Activated T-helper 1 cell treated with anti-CD3 and anti-CD28 coated beads, Interleukin-2, amount 50 U/mL, for 16 hours (primary cell): ENCODE measurements at places on chromosomes 5 and 9.

DNA sequence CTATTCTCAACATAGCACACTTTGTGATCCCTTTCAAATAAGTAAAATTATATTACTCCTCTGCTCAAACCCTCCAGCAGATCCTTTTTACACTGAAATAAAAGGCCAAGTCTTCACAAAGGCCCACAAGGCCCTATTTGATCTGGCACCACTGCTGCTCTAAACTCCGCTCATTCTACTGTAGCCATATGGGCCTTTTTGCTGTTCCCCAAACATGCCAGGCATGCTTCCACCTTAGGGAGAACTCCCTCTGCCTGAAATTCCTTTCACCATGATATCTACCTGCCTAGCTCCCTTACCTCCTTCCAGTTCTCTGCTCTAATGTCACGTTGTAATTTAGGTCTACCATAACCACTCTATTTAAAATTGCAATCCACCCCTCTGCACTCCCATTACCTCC is 28.3 kb downstream of the NRG2 start:
- no peak for DNase-seq

GRCh38 chr9:135512241-135512603 is 9.0 kb upstream of the LCN1 start:
- DNase-seq: no peak

DNA sequence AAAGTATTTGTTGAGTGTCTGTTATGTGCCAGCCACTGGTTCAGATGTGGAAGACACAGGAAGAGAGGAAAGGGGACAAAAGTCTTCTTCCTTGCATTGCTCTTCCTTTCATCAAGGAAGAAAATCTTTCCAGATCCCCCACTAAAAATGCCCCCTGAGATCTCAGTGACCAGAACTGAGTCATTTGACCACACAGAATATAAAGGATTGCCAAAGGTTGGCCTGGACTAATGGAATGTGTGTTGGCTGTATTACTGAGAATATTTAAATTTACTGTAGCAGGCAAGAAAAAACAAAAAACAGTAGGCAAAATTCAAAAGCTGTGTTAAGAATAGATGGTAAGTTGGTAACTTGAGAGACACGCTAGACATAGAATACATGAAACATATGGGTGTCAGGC is 10.0 kb upstream of the SEPTIN8 start:
- no peak for DNase-seq

- peak; percentile 65 for DNase-seq
Observed at GRCh38 chr9:127199001-127199791, 65.4 kb upstream of the GARNL3 start.

DNA sequence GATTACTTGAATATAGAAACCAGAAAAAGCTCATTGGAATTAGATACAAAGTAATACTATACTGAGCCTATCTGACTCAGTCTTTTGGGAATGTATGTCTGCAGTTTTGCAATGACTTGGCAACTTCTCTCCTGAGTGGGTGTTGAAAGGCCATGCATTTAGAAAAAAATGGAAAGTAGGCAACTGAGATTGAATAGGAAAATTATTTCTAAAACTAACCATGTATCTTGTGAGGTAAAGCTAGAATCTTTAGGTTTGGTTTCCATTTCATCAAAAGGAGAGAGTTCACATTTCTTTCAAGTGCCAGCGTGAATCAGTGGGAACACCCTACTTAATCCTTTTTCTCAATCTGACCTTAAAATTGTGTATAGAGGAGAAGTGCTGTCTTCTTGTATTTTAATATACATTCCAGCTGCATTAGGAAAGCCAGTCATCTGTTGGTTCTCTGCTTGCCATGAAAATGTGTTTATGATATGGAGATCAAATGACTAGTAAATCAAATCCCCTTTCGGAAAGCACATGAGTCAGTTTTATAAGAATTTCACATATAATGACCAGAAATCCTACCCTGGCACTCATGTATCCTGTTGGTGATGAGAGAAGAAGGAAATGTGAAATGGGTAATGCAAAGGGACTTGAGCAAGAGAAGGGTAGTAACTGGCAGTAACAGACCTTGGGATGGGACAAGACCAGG is 30.4 kb downstream of the NFX1 start:
- no peak for DNase-seq

DNA sequence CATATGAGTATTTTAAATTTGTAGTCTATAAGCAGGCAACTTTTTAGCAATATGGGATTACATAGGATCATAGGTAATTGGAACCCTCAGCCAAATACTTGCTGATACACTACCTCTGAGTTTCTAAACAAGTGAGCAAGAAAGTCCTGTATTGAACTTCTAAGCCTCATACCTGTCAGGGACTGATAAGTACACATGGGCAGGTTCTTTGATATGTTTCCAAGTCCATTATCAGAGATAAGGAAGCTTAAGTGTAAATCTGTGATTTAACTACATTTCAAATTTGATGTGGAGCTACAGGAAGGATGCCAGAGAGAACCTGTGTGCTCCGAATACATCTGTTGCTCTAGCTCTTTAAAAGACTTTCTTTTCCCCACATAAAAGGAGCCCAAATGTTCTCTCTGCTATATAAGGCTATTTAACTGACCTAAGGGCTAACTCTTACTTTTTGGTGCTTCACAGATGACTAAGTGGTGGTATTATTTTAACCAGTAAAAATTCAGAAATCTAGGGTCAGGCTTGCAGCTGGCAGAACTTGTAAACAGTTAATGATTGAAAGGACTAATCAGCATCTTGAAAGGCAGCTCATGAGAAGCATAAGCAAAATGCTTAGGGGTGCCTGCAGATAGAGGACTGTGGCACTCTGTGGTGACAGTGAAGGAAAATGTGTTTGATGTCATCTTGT is 228.6 kb downstream of the NR3C1 start:
- DNase-seq: no peak

GRCh38 chr9:34962546-34962945 is 4.5 kb downstream of the PHF24 start:
- no peak for DNase-seq

DNA sequence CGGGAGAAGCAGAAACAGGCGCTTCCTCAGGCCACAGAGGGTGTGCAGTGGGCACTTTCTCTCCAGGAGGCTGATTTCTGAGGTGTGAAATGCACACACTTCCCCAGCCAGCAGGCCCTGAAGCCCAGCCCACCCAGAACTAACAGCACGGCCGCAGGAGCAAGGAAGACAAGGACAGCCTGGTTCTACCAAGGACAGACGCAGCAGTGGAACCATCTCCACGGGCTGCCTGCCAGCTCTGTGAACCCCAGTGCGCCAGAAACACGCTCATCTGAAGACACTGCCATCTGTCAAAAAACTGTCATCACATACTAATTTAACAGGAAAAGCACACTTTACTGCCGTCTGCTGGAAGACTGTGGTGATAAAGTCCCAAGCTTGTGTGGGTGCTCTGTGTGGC is 40.7 kb downstream of the MAPK9 start:
- DNase-seq: no peak

- DNase-seq: no peak
Observed at GRCh38 chr5:159021901-159022556, 77.7 kb downstream of the EBF1 start.

DNA sequence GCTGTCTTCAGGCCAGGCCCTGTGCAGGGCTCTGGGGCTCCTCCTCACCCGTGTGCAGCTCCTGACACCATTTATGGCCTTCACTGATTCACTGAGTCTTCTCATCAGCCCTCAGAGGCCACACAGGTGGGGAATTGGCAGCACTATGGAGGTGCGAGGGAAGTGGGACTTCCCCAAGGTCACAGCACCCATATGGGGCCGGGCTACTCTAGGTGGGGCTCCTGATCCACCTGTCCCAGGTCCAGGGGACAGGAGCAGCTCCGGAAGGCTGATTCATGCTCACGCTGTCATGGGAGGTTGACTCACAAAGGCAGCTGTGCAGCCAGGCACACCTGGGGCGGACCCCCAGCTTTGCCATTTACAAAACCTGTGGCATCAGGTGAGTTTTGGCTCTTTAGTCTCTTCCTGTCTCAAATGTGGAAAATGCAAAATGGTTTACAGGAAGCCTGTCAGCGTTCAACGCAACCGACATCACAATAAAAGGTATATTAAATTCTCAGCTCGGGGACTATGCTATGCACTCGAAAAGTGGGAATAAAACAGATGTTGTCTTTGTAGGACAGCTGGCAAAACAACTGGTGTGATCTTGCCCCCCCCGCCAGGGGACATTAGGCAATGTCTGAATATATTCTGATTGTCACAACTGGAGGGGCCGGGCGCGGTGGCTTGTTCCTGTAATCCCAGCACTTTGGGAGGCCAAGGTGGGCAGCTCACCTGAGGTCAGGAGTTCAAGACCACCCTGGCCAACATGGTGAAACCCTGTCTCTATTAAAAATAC is 15.0 kb downstream of the NAIF1 start:
- DNase-seq: no peak

DNA sequence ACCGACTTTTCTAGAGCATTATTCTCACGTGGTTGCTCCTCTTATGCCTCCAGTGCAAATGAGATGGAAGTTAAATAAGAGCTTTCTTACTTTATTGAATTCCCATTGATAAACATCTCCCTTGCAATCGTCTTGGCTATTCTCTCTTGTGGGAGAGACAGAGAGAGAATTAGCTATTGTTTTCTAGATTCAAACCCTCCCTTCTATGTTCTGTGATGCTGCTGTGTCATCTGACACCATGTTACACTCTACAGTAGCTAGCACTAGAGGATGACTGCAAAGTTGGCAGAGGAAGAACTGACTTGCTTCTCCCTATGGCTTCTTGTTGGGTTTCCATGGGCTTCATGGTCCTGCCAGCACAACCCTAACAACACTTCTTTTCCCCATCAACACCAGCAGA is 134.6 kb upstream of the RANBP3L start:
- no peak for DNase-seq

DNA sequence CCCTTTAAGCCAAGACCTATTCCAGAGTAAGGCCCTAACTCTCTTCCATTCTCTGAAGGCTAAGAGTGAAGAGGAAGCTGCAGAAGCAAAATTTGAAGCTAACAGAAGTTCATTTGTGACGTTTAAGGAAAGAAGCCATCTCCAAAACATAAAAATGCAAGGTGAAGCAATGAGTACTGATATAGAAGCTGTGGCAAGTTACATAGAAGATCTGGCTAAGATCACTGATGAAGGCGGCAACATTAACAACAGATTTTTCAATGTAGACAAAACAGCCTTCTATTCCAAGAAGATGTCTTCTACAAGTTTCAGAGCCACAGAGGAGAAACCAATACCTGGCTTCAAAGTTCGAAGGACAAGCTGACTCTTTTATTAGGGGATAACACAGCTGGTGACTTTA is 1143.4 kb downstream of the CDH12 start:
- no peak for DNase-seq

GRCh38 chr5:94196953-94197352 is 421.5 kb downstream of the KIAA0825 start:
- no peak for DNase-seq

- no peak for DNase-seq
Observed at GRCh38 chr5:68032216-68032762, 183.3 kb upstream of the PIK3R1 start.

- no peak for DNase-seq
Observed at GRCh38 chr5:53381-54174, 38.4 kb upstream of the PLEKHG4B start.

GRCh38 chr9:107807183-107807582 is 317.6 kb upstream of the KLF4 start:
- DNase-seq: no peak

DNA sequence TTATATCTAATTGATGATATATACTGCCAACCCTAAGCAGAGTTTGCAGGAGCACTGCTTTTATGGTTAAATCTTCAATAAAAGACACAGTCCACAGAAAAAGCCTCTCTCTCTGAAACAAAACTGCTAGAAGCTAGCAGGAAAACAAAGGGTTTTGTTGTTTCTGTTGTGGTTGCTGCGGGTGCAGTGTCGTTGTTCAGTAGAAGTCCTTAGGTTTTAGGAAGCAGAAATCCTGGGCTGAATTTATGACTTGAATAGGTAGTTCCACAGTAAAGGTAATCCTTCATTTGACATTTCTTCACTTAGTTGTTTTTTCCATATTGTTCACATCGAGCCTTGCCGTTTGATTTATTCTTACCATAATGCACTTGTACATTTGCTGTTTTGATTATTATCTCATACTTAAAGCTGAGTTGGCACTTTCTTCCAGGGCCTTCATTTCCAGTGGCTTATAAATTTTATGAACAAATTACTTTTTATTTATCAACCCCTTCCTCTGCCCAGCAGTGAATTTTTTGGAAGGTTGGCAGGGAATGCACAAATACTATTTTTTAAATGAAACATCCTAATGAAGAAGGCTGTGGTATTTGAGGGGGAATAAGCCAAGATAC is 209.6 kb upstream of the SLC30A5 start:
- DNase-seq: no peak

DNA sequence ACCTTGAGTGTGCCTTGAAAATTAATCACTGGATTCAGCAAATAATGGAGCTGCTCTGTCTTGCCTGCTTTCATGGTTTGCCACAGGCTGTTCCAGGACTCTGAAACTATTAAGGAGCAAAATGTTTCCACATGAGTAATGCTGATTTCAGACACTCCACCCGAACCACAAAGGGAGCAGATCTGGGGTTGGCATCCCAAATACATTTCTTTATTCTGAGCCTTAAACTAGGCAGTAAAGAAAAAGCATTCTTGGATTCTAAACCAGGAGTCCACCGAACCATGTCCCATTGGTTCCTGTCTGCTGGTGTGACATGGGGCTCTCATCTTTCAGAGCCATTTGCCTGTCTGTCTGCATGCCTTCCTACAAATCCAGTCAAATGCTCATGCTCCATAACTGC is 10.1 kb upstream of the C1QTNF3 start:
- no peak for DNase-seq

GRCh38 chr5:62051747-62052146 is 254.3 kb upstream of the KIF2A start:
- no peak for DNase-seq

- no peak for DNase-seq
Observed at GRCh38 chr5:172541099-172541772, 86.9 kb upstream of the SH3PXD2B start.

GRCh38 chr5:116013207-116013785 is 19.0 kb upstream of the ARL14EPL start:
- DNase-seq: no peak

DNA sequence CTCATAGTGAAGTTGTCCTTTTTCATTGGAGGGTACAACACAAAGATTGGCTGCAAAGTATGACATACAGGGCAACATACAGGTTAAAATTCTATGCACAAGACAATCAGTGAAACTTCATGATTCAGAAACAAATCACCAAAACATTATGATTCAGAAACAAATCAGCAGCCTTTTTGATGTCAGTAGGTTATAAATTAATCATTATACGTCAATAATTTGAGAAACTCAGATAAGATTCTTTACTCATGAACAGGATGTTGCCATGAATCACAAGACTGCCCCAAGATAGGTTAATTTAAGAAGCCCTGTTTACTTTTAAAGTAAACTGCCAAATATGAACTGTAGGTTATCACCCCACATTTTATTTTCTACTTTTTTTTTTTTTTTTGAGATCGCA is 62.2 kb upstream of the IL33 start:
- no peak for DNase-seq

- peak; percentile 51 for DNase-seq
Observed at GRCh38 chr9:132411091-132411508, 1.1 kb downstream of the CFAP77 start.

DNA sequence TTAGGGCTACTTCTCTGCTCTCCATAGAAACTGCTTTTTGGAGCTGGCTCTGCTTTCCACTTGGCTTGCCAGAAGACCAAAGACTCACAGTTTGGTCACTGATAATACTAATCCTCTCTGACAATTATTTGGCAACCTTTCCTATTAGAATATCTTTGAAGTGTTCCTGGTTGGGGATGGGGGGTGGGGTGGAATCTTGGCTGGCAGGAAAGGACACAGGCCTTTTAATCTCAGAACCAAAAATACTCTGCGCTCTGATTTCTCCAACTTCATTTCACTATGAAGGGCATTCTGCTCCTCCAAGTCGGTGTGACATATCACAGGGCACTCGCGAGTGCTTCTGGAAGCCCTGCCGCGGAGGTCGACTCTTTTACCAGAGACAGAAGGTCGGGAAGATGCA is 1329.0 kb upstream of the WWC1 start:
- DNase-seq: no peak
